ENCODE measurements at places on chromosomes 11 and 22.

DNA sequence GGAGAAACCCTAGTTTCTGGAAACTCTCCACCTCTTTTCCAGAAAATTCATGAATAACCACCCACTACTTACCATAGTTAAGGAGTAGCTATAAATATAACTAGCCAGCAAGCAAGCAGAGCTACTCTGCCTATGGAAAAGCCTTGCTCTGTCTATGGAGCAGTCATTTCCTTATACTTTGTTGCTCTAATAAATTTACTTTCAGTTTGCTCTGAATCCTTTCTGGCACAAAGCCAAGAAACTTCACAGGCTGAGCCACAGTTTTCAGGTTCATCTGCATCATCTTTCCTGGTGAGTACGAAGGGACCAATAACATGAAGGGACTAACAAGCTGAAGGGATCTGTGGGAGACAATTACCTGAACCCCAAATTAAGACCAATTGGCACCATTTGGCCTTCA lies 4.6 kb downstream of the OR4C45 start:
- no peak for DNase-seq

DNA sequence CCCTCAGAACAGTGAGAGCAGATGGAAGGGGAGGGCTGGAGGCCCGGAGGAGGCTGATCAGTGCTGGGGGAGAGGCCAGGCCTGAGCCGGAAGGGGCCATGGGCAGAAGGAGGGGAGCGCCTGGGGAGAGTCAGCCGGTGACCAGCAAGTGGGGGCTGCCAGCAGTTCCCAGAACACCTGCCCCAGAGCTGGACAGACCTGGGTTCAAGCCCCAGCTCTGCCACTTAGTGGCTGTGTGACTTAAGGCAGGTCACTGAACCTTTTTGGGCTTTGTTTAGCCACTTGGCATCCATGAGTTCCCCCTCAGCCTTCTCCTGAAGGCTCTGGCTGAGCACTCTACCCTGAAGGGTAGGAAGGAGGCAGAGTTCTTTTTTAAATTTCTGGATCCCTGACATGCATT lies 17.4 kb downstream of the WNT11 start:
- DNase-seq = no peak

DNA sequence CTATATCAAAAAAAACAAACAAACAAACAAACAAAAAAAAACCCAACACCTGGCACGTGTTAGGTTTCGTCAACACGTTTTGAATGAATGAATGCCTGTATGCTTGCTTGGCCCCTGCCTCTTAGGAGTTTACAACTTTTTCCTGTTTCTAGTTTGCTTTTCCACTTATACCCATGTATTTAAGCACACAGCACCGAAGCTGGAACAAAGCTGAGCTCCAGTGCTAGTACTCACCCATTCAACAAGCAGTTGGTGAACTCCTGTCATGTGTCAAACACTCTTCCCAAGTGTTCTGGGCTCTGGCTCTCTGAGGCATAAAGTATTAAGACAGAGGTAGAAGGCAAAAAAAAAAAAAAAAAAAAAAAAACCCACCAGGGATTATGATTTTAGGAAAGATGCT lies 599.3 kb downstream of the BUD13 start:
- no peak for DNase-seq

GRCh38 chr11:130144861-130145281 lies 14.7 kb upstream of the ST14 start:
- no peak for DNase-seq

DNA sequence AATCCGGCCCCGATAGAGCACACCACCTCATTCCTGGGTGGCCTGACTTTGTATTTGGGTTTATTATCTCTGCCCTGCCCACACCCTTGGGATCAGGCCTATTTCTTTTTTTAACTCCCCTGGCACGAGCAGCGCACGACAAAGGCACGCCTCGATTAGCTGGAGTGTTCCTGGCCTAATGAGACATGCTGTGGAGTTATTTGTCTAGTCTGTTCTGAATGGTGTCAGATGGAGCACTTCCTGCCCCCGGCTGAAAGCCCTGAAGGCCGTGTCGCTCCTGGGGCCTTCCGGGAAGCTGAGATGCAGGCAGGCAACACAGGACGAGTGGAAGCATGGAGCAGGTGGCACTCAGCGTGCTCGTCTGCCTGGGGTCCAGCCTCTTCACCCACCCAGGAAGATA lies 47.1 kb downstream of the LARGE1 start:
- no peak for DNase-seq

DNA sequence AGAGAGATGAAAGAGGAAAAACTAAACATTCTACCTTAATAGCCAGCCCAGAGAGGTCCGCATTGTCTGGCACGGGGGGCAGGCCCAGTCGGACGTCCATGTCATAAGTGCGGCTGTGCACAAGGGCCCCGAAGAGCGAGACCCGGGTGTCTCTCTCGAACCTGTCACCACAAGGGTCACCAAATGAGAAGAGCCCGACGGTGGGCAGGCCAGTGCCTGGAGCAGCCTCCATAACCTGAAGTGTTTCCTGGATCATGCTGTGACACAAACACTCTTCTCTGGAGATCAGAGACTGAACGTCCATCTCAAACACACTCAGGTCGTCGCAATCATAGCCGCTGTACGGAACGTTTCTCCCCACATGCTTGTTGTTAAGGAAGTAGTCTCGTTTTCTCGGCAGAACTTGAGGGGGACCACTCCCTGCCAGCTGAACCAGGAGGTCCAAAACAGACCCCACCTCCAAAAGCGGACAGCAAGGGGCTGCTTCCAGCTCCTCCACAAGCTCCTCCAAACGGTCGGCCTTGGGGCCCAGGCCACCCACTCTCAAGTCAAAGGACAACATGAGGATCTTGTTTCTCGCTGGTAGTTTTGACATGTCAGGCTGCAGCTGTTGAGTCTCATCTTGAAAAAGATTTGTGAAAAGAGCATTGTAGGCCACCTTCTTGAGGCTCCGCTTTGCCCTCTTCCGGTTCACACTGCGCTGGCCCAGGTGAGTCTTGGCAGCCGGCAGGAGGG lies 971 bp downstream of the TUBGCP6 start:
- DNase-seq = no peak

DNA sequence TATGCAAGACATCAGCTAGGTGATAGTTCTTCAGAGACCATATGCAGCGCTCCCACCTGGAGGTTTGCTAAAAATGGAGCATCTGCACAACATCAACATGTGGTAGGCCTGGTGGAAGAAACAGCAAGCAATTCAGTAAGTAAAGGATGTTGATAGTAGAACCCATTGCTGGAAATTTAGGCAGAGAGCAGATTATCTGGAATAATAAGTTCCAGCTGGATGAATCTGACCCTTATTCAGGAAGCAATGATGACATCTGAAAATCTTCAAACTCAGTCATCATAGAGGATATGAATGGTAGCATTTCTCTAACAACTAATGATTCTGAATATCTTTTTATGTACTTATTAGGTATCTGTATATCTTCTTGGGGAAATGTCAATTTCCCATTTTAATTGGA lies 225.2 kb upstream of the ANO3 start:
- no peak for DNase-seq

GRCh38 chr11:75437966-75438659 lies 5.1 kb upstream of the KLHL35 start:
- DNase-seq = no peak

- no peak for DNase-seq
These were observed 29.9 kb upstream of the JAM3 start for GRCh38 chr11:134038897-134039470.

DNA sequence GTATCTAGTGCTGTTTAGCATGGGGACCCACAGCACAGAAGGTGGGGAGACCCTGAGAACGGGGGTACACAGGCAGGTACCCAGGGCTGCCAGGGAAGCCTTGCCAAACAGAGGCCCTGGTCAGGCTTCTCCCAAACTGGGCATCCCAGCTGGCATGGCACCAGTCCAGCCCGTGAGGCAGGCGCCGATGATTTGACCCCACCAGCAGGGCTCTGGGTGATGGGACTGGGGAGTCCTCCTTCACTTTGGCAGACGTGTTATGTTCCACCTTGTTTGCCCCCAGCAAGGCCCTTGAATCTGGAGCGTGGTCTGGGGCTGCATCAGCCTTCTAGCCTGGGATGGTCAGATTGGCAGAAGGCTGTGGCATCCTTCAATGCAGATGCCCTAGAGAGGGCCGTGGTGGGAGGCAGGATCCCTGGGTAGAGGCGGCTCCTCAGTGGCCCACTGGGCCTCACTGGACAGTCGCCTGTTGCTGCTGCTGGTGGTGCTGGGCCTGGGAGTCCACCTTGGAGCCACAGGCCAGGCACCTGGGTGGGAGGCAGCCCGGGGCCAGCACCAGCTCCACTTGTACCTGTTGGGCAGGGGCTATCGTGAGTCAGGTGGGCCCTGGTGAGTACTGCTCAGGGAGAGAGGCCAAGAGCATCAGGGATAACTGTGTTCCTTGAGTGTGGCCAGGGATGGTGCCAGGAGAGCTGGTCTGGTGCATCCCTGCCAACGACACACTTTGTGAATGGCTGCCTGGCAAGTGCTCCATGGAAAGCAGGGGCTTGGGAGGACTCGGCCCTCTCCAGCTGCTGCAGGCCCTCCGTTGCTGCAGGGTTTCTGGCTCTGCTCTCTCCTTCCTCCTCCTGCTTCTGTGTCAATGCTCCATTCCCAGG lies 3.3 kb downstream of the ADORA2A start:
- DNase-seq = no peak

- no peak for DNase-seq
These were observed 374.3 kb upstream of the MPPED2 start for GRCh38 chr11:30960387-30960992.

DNA sequence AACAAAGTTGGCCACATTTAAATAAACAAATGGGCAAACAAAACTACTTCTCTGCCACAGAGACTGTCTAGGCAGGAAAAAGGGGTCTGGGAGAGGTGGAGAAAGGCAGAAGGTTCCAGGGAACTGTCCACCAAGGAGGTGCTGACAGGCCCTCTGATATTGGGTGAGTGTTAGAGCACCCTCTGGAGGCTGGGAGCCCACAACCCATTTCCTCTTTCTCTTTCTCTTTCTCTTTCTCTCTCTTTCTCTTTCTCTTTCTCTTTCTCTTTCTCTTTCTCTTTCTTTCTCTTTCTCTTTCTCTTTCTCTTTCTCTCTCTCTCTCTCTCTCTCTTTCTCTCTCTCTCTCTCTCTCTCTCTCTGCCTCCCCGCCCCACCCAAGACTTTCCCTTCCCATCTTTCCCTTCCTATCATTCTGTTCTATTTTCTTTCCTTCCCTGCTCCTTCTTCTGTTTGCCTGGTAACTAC lies 912.8 kb downstream of the DLG2 start:
- no peak for DNase-seq

DNA sequence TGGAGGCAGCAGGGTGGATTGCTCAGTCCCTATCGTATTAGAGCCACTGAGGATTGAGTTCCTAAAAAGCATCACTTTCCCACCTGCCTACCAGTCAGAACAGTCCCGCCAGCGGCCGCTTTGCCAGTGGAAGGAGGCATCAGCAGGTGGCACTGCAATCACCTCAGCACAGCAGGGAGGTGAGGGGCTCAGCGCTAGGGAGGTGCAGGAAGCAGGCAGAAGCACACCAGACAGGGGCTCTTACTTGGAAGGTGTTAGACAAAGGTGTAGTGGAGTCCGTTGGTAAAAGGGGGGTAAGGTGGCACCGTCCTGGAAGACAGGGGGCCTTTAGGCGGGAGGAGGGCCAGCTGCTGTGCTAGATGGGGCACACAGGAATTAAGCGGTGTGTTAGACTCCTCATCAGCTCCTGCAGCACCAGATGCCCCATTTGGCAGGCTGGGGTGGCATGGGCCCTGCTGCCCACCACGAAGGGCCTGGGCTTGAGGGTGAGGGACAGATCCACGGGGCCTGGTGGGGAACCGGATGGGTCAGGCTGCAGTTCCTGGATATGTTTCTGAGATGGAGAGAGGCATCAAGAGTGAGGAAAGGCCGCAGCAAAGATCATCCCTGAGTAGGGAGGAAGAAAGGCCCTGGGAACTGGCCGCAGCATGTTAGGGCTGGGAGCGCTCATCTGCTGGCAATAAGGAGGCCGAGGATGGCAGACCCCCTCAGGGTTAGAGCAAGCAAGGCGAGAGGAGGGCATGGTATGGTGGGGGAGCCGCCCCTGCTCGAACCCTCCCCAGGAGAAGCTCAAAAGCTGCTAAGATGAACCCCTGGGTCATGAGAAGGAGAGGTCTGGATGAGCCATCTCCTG lies 42.5 kb downstream of the C11orf58 start:
- DNase-seq = peak; percentile 64

DNA sequence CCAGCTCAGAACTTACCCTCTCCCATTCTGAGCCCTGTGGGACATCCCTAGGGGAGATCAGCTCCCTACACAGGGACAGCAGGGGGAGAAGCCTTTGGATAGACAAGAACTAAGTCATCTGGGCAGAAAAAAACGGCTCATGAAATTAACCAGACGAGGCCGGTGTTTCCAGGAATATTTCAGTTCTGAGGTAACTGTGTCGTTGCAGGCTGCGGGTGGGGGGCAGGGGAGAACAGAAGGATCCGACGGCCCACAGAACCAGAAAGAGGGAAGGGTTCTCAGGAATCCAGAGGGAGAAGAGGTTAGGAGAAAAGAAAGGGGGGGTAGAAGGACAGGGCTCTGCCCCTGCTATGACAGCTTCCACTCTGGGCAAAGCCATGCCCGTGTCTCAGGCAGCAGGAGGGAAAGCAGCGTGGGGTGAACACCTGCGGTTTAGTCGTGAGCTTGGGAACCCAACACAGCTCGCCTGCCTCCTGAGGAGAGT lies 3.6 kb downstream of the CLCF1 start:
- no peak for DNase-seq

DNA sequence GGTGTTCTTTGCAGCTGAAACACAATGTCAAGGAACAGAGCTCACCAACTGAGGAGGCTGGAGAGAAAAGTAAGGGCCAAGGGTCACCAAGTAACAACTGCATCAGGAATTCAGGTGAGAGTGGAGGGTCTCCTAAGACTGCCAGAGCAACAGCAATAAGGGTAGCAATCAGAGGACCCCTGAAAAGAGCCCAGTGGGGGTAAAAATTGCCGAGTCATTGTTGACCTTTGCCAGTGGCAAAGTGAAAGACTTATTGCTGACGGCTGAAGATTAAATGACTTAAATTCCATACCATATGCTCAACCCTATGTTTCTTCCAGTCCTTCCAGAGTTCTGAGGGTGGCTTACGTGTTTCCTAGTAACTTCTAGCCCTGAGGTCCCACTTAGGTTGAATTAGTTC lies 51.9 kb upstream of the ARHGAP42 start:
- no peak for DNase-seq

- DNase-seq = no peak
These were observed 24.1 kb upstream of the WNT11 start for GRCh38 chr11:76230392-76230791.

- no peak for DNase-seq
These were observed 1862.9 kb upstream of the RAG2 start for GRCh38 chr11:38460896-38461295.
